ENCODE measurements at places on chromosomes 1 and 21.

GRCh38 chr1:9589719-9590157 lies 1.0 kb downstream of the TMEM201 start:
- no peak for DNase-seq

- no peak for DNase-seq
Measured at GRCh38 chr1:59393211-59394180, 96.6 kb downstream of the FGGY start.

DNA sequence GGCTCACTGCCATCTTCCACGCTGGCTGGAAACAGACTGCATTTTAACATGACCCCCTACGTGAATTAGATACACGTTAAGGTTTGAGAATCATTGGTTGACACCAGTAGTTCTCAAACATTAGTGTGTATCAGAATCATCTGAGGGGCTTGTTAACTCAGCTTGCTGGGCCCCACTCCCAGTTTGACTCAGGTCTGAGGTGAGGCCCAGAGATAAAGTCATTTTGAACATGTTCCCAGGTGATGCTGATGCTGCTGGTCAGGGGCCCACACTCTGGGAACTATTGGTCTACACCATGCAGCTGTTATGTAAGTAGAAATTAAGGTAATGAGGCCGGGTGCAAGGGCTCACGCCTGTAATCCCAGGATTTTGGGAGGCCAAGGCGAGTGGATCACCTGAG lies 1.3 kb downstream of the LSM10 start:
- DNase-seq, result no peak

DNA sequence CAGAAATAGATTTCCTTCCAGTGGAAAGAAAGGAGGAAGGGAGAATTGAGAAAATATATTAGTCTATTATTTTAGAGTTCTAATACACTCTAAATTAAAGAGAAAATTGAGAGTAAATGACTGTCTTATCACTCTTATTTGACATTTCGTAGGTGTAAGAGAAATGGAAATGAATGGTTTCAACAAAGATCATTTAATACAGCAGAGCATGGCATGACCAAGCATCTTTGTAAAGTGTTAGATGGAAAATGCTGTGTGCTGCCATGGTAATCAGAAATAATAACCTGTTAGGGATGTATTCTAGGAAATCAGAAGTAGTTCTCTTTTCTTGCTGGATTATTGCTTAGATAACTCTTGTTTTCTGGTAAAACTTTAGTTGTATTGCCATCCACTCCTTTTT lies 90.9 kb downstream of the GIPC2 start:
- DNase-seq, result no peak

DNA sequence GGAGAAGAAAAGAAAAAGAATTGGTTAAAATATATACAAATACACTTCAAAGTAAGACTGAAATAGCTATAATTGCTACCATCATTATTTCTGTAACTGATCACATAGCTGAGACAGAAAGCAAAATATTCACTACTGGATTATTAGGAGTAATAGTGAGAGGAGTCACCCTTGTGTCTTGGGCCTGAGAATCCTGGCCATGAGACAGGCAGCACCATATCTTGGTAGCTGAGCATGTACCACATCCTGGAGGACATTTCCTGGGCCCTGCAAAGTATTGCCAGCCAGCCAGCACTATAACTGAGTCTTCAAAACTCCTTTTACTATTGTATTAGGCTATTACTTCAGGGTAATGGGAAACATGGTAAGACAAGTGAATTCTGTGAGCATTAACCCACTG lies 63.5 kb downstream of the C1orf185 start:
- DNase-seq, result no peak

- DNase-seq, result no peak
Measured at GRCh38 chr1:24133819-24134218, 9.1 kb downstream of the IL22RA1 start.

- DNase-seq, result no peak
Measured at GRCh38 chr1:90402893-90403849, 313.9 kb downstream of the BARHL2 start.

DNA sequence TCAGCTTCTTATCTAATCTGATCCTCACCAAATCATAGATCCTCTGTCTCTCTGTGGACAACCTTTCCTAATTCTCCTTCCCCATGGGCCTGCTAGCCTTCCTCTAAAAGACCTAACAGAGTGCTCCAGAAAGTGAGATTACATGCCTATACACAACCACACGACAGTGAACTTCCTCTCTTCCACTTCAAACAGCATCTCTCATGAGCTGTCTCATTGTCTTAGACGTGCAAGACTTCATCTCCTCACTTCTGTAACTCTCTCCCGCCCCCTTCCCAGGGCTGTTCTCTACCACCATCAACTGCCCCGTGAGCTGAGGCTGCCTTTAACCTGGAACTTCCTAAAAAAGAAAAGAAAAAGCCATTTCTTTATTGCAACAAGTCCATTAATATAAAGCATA lies 14.1 kb upstream of the A3GALT2 start:
- DNase-seq, result peak; percentile 19

DNA sequence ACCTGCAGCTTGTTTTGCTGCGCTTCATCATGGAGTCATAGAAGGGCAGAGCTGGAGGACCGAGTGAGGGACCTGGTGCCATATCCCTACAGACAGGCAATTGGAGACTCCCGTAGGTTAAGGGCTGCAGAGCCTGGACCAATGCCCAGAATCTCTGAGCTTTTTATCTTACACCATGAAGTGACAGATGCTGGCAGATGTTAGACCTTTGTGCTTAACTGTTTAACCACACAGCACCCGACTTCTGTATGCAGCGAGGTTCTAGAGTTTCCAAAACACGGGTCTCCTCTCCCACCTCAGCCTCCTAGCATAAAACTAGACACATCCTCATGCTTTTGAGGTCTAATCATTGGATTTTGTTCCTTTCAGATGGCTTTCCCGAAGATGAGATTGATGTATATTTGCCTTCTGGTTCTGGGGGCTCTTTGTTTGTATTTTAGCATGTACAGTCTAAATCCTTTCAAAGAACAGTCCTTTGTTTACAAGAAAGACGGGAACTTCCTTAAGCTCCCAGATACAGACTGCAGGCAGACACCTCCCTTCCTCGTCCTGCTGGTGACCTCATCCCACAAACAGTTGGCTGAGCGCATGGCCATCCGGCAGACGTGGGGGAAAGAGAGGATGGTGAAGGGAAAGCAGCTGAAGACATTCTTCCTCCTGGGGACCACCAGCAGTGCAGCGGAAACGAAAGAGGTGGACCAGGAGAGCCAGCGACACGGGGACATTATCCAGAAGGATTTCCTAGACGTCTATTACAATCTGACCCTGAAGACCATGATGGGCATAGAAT lies 47.6 kb downstream of the B3GALT5 start:
- no peak for DNase-seq

DNA sequence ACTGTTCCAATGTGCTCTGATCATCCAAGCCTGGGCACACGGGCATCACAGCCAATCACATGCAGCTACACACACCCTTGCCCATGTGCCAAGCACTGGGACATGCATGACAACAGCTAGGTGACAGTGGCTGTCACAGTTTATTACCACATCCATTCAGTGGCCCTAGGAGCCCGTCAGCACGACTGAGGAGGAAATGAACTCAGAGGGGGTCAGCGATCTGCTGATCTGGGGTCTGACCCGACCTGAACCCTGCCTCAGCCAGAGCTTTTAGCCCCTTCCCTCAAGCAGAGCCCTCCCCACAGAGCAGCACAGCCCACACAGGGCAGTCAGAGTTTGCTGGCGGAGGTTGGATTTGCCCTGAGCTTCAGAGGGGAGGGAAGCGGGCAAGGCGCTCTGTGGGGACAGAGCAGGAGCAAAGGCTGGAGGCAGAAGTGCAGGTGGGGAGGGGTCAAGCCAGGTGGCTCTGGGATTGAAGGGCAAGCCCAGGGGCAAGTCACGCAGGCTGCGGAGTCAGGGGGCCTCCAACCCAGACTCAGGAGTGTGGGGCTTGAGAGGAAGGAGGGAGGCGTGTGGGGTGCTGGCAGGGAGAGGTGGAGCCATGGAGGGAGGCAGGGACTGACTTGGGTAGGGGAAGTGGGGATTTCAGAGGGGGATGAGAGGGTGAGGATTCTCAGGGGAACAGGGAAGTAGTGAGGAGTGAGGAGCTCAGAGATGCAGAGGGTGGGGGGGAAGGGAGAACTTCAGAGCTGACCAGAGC lies 10.4 kb downstream of the SH3BGRL3 start:
- DNase-seq, result no peak

GRCh38 chr1:48206371-48206770 lies 16.1 kb upstream of the SLC5A9 start:
- DNase-seq, result no peak

DNA sequence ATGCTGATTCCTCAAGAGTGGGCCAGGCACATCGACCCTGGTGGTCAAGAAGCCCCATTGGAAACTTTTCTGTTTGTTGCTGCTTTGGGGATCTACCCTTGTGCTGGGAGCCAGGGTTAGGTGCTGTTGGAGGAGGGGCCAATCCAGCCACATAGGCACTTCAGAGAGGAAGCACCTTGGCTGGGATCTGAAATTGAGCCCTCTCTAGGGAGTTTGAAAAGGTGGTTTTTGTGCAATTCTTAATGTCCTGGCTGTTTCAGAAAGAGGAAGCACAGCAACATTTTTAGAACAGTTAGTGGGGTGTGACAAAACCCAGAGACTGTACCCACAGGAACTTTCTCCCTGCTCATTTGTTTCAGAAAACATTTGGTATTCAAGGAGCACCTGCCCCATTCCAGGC lies 17.2 kb upstream of the BEND5 start:
- DNase-seq, result no peak

GRCh38 chr21:16695074-16695473 lies 817.8 kb upstream of the CXADR start:
- no peak for DNase-seq

DNA sequence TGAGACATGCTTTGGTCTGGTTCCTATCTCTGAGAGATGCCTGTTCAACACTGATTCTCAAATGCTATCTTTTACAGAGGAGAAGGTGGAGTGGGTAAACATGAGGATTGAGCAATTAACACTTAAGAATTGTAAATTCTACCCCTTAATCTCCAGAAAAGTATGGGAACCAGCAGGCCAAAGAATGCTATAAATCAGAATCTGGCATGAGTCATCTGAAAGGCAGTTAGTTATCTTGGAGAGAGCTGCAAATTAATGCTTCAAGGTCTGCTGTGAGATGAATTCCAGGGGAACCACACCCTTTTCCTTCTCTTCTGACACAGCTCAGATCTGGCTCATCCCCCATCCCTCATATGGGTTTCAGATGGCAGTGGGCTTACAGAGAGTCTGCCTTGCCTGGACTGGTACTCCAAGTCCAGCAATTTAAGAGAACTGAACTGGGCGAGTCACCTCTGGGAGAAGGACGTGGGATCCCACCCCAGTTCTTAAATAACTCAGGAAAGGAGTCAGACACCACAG lies 5.2 kb downstream of the S100A10 start:
- no peak for DNase-seq

- DNase-seq, result no peak
Measured at GRCh38 chr21:42097274-42097673, 26.2 kb downstream of the UMODL1 start.

DNA sequence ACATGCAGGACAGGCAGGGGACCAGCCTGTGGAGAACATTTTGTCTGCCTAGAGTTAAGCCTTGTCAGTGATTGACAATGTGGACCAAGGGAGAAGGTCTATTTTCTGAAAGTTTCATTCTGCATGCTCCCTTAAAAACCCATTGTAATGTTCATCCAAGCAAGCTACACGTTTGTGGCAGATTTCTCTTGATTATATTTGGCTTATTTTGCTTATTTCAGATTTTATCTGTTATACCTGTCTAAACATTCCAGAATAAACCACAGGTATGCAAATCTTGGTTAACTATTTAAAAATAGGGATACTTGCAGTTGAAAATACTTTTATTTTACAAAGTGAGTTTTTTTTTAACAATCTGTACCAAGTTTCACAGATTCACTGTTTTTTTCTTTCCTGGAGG lies 78.2 kb upstream of the F3 start:
- no peak for DNase-seq

DNA sequence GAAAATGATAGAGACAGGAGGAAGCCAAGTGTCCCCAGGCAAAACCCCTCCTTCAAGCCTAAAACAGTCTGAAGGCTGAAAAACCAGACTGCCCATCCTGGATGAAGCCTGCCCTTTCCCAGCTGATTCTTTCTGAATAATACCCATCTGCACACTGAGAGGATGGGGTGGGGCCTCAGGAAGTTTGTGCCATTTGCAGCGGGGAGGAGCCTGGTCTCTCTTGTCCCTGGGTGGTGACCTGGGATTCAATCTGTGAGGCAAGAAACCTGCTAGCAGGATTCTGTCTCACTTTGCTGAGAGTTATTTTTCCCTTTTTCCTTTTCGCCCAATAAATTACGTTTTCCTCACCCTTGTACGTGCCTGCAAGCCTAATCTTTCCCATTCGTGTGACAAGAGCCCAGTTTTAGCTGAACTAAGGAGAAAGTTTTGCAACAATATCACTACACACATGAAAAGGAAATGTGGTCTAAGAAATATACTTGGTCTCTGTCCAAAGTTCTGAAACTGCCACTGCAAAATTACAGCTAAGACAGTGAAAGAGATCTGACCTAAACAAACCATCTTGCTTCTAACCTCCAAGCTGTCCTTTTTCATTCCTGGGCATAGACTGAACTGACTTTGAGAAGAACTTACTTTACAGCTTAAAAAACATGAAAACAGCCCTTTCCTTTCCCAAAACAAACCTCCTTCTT lies 105.0 kb downstream of the COP1 start:
- peak; percentile 20 for DNase-seq

DNA sequence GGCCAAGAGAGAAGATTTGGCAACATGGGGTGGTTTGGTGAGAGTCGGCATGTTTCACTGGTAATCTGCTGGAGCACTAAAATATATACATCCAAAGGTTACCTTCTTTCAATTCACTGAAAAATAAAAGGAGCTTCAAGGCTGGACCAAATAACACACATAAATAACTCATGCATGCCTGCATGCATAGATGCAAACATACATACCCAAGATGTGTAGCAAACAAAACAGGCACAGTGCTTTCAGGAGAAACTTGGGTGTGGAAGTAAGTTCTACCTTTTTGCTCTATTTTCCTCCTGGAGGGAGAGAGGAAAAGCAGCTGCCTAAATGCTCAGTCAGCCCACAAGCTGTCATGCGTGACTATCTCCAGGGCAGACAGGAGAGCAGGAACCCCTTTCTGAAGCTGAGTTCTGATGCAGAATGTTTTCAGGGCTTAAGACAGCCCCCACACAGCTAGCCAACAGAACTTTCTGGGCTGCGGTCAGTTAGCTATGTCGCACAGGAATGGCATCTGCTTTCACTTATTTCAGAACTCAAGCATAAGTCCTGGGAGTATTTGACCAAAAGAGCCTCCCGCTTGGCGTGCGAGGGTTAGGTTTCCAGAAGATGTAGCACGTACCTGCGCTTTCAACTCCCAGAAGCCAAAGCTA lies 166.2 kb downstream of the TOMM20 start:
- DNase-seq, result no peak

Data from Jurkat, Clone E6-1 (cell line).